ENCODE measurements at places on chromosomes 11 and 22.

- no peak for DNase-seq
Measured at GRCh38 chr11:2462986-2463765, 18.4 kb downstream of the KCNQ1 start.

- DNase-seq, result no peak
Measured at GRCh38 chr11:126335463-126335760, 20.1 kb upstream of the ST3GAL4 start.

DNA sequence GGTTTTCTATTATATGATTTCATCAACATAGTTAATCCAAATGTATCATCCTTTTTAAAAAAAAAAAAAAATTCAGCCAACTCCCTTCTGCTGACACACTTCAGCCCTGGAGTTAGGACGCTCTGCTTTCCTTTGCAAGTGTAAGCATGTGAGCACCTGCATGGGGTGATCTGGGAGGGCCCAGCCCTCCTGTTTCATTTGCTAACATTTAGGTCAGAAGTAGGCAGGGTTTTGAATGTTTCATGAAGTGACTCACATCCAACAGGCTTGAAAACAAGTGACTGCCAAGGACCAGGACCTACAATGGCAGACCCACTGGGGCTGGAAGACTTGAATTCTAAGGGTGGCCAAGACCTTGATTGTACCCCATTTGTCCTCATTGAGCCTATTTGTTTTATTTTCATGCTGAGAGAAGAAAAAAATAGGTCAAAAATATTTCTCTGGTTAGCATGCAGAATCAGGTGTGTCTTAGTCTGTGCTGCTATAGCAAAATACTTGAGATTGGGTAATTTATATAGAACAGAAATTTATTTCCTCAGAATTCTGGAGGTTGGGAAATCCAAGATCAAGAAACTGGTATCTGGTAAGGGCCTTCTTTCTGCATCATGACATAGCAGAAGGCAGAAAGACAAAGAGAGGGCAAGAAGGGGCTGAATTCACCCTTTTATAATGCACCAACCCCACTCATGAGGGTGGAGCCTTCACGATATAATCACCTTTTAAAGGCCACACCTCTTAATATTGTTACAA is 137.6 kb downstream of the CD44 start:
- no peak for DNase-seq

DNA sequence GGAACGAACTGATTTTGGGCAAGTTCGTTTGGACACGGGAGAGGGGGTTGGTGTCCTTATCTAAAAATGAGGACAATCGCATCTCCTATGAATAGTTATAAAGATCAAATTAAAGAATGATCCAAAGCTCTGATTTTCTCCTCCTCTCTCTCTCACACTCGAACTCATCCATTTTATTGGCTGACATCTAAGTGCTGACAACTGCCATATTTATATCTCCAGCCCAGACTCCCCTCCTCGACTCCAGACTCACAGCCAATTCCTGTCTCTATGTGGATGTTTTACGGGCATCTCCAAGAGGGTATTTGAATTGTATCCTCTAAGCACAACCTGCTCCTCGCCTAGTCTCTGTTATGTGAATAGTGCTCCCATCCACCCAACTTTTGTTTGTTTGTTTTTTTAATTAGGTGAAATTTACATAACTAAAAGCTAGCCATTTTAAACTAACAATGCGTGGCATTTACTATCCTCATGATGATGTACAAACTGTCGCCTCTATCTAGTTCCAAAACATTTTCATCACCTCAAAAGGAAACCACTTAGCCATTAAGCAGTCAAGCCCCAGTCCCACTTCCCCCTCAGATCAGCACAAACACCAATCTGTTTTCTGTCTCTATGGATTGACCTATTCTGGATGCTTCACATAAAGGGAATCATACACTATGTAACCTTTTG is 4.0 kb downstream of the SYN3 start:
- DNase-seq, result no peak

DNA sequence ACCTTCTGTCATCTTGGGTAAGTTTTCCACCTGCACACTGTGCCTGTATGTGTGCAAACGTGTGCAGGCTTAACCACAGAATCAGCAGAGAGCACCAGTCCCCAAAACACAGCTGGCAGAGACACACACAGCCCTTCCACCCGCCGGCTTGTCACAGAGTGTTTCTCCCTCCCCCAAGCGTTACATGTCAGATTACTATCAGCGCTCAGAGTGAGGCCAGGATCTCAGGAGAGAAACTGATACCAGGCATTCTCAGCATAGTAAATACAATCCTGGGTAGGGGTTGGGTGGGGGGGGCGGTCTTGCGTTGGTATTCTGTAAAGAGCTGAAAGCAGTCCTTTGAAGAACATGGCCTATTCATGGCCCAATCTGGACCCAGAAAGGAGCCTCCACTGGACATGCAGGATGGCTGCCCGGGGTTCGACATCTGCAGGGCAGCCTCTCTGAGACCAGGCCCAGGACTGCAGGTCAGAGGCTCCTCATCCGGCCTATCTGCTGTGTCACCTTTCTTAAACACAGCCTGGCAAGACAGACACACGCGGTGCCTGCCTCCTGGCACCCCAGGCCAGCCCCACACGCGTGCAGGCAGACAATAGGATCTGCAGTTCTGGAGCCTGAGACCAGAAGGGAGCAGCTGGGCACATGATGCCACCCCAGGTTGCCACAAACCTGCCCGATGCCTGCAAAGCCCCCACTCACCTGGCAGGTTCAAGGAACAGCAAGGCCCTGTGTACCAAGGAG is 1.7 kb downstream of the OSBPL5 start:
- no peak for DNase-seq

DNA sequence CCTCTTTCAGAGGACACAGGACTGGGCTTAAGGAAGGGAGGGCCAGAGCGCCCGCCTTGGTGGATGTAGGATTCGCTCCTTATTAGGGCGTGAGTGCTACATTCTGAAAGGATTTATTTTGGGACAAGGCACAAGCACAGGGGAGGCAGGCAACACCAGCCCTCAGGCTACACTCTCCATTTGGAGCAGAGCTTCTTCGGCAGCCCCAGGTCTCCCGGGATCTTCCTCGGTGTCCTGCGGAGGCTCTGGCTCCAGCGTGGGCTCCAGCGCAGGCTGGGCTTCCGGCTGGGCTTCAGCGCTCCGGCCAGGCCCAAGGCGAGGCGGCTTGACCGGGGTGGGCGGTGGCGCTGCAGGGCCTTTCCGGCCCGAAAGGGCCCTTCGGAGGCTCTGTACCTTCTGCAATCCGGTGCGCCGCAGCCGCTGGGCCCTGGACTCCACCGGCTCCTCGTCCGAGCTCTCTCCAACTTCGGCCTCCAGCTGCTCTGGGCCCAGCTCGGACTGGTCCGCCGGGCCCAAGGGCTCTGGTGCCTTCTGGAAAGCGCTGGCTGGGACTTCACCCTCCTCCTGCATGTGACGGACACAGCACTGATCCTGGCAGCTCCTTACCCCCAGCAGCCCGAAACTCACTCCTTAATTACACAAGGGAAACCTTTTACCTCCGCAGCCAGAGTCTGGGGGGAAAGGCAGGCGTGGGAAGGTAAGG is 1.1 kb downstream of the CAVIN3 start:
- DNase-seq, result no peak

Measured in foreskin melanocyte (primary cell).